Foreskin fibroblast (primary cell): ENCODE measurements at places on chromosomes 4 and X.

DNA sequence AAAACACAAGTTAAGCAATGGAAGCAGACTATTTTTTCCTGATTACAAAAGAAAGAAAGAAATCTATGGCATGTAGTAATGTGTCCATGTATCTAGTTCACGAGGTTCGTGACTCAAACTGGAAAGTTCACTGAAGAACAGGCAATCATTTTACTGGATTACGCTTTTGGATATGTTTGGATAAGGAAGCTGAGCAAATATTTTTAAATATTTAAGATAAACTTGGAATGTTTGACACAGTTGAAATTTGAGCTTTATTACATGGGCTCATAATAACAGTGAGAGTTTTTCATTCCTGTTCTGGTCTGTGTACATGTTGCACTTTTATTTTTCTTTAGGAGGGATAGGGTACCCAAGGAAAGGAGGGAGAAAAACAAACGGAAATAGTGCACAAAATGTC is 244.2 kb upstream of the GK2 start:
- peak; percentile 20 for DNase-seq

- DNase-seq = no peak
These were observed 67.9 kb upstream of the OGT start for GRCh38 chrX:71464968-71465367.

GRCh38 chrX:115233497-115234455 is at the start of gene LRCH2:
Gene LRCH2, minus strand, starts transcription at chrX:115234096. Its CDS starts 55 bp downstream, at chrX:115234041.
- peak; percentile 32 for DNase-seq

DNA sequence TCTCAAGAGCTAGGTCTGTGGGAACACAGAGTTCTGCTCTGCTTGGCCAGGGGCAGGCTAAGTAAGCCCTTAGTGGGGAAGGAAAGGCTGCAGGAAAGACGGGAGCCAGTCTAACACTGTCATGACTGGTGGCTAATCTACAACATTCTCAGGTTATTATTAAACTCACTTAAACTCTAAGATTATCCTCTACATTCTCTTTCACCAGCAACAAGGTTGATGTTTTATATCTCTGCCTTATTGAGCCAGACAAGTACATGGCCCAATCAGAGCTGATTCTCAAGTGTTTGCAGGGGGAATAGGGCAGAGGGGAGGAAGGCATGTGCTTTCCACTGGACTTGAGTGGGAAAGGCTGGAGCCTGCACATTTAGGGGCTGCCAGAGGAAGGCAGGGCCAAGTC is 50.9 kb upstream of the FAM241A start:
- no peak for DNase-seq

- no peak for DNase-seq
These were observed 83.3 kb upstream of the HTR2C start for GRCh38 chrX:114500622-114501021.

GRCh38 chrX:46695491-46695890 is 63.4 kb downstream of the SLC9A7 start:
- DNase-seq = no peak

DNA sequence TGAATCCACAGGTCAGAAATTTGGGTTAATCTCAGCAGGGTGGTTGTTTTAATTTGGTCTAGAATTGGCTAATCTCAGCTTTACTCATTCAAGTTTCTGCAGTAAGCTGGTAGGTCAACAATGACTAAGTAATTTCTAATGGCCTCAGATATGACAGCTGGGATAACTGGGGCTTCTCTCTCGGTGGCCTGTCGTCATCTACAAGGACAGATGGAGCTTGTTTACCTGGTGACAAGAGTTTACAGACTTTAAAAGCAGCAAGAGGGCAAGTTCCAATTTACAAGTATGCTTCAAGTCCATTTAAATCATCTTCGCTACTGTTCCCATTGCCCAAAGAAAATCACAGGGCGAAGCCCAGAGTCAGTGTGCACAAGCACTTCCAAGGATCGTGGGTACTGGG is 453.9 kb downstream of the PDHA2 start:
- no peak for DNase-seq

DNA sequence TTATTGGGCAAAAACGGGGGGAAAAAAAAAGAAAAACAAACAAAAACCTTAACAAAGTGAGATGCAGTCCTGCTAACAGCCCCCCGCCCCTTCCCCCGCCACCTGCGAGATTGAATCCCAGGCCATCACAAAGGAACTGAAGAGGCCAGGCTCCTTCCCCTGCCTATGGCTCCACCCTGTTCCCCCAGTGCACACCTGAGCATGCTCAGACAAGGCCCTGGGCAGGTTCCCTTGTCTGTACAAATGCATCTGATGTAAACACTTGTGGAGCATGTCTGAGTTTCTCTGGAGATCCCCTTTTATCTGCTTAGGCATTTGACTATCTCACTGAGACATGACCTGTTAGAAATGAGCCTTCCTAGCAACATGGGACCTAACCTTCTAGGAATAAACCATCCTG is 983.7 kb upstream of the PABPC4L start:
- no peak for DNase-seq

GRCh38 chr4:84237008-84237407 is 262.1 kb downstream of the NKX6-1 start:
- no peak for DNase-seq

DNA sequence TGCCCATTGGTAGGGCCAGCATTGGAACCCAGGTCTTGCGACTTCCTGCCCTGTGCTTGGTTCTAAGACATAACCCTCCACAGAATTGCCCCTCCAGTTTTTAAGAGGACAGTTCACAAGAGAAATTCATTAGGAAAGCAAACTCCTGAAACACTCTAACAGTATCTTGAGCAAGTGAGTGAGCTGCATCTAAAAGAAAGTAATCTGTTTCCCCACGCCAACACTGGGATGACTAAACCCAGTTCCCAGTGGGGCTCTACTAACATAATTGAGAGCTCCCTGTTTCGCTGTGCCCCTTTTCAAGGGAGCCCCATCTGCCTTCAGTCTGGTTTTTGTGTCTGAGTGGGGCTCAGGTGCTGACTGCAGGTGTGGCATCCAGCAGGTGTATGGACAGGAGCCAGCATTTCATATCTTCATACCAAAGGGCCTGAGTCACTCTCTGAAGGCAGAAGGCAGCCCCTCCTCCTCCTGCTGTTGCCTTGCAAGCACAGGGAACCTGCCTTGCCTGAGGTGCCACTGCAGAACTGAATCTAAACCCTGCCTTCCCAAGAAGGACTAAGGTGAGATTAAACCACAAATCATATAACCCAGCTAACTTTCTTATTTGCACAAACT is 8.0 kb downstream of the AMOT start:
- no peak for DNase-seq

- no peak for DNase-seq
These were observed 3.4 kb upstream of the FAM9B start for GRCh38 chrX:9037296-9037695.

GRCh38 chr4:183348706-183349659 is 26.8 kb upstream of the CLDN24 start:
- peak; percentile 98 for DNase-seq

GRCh38 chrX:23797371-23798128 is 14.6 kb downstream of the SAT1 start:
- DNase-seq = no peak

DNA sequence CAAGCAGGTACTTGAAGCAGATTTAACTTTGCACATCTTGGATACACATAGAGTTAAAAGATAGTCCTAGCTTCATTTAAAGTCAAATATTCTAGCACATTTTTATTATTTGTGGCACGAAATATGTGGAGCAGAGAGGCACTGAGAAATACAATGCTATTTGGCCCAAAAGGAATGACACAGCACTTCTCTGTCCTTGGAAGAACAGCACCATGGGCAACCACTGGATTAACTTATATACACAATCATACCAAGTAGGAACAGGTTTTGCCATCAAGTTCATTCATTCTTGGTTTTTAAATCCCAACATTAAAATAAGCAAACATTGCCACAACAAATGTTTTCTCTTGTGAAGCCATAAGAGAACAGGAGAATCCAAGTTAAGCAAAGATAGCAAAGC is 924 bp upstream of the ENAM start:
- DNase-seq = no peak
